NB4 (cell line): ENCODE measurements at places on chromosomes 5 and 9.

- no peak for DNase-seq
These were observed 185.7 kb downstream of the ADAMTS6 start for GRCh38 chr5:65296067-65296466.

- no peak for DNase-seq
These were observed 205.0 kb downstream of the CRB2 start for GRCh38 chr9:123561046-123561445.

DNA sequence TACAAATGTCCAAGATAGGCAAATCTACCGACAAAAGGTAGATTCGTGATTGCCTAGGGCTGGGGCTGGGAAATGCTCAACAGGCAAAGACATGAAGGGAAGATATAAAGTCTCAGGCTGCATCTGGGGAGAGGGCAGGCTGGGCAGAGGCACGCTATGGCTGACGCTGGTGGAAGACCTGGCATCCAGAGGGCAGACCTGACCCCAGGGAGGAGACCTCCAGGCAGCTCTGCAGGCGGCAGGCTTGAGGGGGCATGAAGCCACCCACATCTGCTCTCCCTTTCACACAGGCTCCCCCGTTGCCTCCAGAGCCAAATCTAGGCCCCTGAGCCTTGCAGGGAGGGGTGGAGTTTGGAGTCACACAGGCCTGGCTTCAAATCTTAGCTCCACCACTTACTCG is 145.5 kb downstream of the PAX5 start:
- no peak for DNase-seq

DNA sequence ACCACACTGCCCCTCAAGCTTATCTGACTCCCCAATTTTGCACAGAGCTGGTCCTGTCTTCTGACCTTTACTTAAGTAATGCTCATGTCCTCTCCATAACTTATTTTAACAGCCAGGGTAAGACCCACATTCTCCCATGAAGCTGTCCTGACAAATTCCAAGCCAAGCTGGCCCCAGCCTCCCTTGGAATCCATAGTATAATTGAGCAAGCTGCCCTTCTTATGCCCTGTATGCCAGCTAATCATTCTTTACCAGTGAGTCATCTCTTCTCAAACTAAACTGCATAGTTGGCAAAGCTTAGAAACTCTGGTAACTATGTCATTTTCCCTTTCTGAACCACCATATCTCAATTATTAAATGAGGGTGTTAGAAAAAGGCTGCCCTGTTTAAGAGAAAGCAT is 92.4 kb downstream of the NFIB start:
- no peak for DNase-seq

DNA sequence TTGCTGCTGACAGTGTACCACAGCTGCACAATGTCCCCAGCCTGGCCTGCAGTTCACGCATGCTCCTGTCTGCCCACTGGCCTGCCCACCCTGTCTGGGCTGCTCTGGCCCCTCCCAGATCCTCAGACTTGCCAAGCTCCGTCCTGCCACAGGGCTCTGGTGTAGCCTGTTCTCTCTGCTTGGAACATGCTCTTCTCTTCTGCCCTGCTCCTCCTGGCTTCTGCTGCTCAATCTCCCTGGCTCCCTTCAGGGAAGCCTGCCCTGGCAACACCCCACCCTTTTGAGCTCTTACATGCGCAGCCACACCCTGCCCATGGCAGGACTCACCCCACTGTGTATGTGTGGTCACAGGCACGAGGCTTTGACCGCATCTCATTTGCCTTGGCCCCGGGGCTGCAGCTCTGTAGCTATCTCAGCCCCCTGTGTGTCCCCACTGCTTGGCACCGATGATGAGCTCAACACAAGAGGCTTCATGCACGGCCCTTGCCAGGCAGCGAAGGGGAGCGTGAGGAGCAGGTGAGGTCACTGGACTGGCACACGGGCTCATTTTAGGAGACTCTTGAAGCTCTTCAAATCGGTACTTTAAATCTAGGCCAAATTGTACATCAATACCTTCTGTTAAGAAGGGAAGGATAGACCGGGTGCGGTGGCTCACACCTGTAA is 20.4 kb upstream of the BRD3 start:
- DNase-seq: no peak

DNA sequence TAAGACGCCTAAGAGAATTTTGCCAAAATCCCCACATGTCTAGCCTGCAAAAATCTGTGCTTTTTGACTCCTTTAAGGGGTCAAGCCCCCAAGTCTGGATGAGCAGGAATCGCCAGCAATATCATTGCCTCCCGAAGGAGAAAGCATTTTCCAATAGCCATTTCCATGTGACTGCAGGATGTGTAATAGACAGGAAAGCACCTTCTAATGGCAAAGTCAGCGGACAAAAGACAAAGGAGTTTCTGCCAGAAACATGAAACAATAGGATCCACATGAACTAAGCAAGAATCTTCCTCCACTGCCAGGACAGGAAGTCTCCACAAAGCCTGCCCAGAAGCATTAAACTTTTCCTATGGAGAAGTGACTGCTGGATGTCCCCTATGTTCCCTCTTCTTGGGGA is 177.1 kb upstream of the PCSK5 start:
- DNase-seq: no peak

DNA sequence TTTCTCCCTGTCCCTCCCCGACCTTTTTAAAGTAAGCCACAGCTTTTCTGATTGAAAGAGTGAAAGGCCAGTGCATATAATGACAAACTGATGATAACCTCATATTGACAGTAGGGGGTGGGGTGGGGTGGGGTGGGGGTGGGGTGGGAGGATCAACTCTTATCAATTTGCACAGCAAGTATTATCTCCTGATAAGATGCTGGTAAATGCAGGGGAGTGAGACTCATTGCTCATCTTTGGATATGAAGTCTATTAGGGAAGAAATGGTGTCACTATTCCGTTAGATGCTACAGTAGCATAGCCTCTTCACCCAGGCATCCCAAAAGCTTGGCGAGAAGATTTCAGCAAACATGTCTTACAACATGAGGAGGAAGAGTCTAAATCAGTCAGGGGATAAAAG is 38.9 kb upstream of the HMGCS1 start:
- DNase-seq: no peak

DNA sequence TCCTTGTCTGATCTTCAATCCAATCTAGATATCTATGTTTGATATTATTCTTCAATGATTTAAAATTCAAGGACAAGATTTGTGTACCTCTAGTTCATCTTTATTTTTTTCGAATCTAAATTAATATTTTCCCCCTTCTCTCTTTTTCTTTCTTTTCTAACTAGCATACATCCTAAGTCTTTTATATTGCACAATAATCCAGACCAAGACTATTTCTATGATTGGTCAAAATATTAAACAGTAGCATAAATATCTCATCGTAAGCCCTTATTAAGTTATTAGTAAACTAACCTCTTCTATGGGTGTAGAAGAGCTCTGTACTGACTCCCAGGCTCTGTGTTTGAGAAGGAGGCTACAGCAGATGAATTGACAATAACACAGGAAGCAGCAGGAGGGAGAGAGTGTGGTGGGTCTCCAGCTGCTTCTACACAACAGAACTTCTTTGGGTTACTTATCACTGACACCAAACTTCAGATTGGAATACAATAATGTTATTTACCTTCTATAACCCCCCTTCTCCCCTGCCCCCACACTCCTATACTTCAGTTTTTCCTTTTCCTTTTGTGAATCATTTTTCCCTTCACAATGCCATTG is 11.9 kb upstream of the PLCXD3 start:
- no peak for DNase-seq

- DNase-seq: no peak
These were observed 23.4 kb upstream of the RUFY1 start for GRCh38 chr5:179526978-179527377.

DNA sequence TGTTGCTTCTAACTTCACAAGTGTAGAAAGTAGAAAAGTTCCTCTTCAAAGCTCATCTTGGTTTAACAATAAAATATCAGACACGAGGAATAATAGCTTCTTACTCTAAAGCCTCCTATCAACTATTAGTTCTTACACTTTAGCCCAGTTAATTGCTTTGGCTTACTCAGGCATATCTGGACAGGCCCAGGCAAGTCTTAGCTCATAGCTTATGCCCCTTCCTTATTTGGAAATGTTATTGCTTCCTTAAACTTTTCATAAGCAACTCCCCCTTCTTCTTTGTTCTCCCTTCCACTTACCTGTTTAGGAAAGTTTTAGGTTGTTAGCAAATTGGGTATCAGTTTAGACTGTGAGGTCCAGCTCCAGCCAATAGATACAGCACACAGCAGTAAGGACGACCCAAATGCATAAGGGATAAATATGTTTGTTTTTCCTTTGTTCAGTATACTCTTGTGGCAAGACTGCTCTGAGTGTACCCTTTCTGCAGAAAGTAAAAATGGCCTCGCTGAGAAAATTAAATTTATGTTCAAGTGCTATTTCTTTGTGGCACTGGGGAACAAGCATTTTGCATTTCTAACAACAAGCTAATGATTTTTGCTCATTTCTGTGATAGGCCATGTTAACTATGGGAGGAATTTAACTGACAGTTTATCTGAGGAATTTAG is 162.1 kb downstream of the SMC2 start:
- DNase-seq: no peak

GRCh38 chr9:130714586-130715110 is 21.1 kb downstream of the EXOSC2 start:
- DNase-seq: no peak

GRCh38 chr5:172830275-172830799 is 3.7 kb upstream of the ERGIC1 start:
- DNase-seq: no peak

- no peak for DNase-seq
These were observed 44.0 kb downstream of the TRIO start for GRCh38 chr5:14187157-14187556.
